Heart right ventricle (tissue), 16 donors: ENCODE measurements at places on chromosomes 12 and 14. TPM values are rescaled to one million over a fixed set of nuclear protein-coding genes. Genes with fewer than 3 reads are reported as not detected.

Gene SUPT16H
- 30.3 TPM for polyA plus RNA-seq

Gene CNTN1
- 0.07 TPM for polyA plus RNA-seq

Gene KCNK10
- not detected for polyA plus RNA-seq

Gene TMEM233
- 0.36 TPM for polyA plus RNA-seq

- H3K27me3 ChIP-seq: peaks cover 3% of the 10 kb centered on the region
- no peak overlapping the region for H3K4me3 ChIP-seq
- H3K4me1 ChIP-seq: no peaks in the 10 kb centered on the region
- DNase-seq: no peak
- peak overlapping the region; percentile 54 for H3K27ac ChIP-seq
Observed at GRCh38 chr12:80702889-80703805, 4.3 kb upstream of the MYF6 start.

DNA sequence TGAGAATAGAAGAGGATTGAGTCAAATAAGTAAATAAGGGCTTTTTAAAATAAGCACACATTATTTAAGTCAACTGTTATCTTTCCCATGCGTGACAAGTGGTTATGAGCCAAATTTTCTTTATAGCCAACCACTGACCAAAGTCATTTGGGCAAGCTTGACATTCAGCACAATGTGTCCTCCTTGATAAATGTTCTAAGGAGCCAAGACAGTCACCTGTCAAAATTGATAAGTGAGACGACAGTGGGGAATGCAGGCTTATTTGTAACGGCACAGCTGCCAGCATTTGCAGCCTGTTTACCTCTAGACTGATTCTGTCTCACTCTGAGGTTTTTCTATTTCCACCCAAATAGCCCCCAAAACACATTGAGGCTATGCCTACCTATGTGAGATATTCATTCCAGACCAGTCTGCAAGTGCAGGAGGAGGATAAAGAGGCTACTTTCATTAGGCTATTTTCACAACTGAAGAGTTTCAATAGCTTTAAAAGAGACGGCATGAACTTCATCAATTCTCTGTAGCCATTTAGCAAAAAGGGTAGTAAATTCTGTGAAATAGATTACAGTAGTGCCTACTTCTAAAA, 339.5 kb downstream of the PDZRN4 start:
- DNase-seq: no peak
- no peak overlapping the region for H3K27ac ChIP-seq
- no peaks in the 10 kb centered on the region for H3K36me3 ChIP-seq

DNA sequence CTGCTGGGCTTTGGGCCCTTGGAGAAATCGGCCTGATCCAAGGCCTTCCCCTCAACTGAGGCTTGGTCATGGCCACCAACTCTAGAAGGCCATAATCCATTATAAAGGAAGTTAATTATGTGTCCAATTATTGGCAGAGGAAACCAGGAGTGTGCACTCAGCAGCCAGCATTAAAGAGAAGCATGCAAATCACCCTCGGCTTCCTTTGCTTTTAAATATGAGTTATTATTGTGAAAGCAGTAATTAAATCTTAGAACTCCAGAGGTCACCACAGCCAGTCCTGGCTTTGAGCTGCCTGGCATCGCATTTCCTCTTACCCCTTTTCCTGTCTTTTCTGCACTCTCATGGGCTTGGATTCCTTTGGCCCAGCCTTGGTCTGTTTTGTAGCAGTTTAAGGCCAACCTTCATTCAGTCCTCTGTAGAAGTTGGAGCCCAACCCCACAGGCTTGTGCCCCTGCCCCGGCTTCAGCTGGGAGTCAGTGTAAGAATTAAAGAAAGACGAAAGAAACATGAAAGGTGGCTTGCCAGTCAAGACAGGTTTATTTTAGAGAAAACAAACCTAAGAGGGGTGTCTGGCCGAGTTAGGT, 14.7 kb upstream of the KRT86 start:
- H3K4me3 ChIP-seq: no peak overlapping the region
- H3K36me3 ChIP-seq: no peaks in the 10 kb centered on the region
- peaks cover 87% of the 10 kb centered on the region for H3K27me3 ChIP-seq
- H3K4me1 ChIP-seq: peaks cover 8% of the 10 kb centered on the region
- no peak for DNase-seq
- H3K27ac ChIP-seq: no peak overlapping the region

- H3K27ac ChIP-seq: no peak overlapping the region
- DNase-seq: no peak
- no peak overlapping the region for H3K4me3 ChIP-seq
- no peaks in the 10 kb centered on the region for H3K27me3 ChIP-seq
Observed at GRCh38 chr12:51771008-51771407, 77.5 kb downstream of the FIGNL2 start.

GRCh38 chr14:74038020-74038859, 19.1 kb downstream of the BBOF1 start:
- no peaks in the 10 kb centered on the region for H3K4me1 ChIP-seq
- no peaks in the 10 kb centered on the region for H3K36me3 ChIP-seq
- no peaks in the 10 kb centered on the region for H3K27me3 ChIP-seq
- no peak for DNase-seq
- no peak overlapping the region for H3K27ac ChIP-seq
- H3K4me3 ChIP-seq: no peak overlapping the region

GRCh38 chr14:79098324-79098723, 928.2 kb downstream of the NRXN3 start:
- no peak overlapping the region for H3K4me3 ChIP-seq
- no peak overlapping the region for H3K27ac ChIP-seq
- no peaks in the 10 kb centered on the region for H3K4me1 ChIP-seq
- DNase-seq: no peak

DNA sequence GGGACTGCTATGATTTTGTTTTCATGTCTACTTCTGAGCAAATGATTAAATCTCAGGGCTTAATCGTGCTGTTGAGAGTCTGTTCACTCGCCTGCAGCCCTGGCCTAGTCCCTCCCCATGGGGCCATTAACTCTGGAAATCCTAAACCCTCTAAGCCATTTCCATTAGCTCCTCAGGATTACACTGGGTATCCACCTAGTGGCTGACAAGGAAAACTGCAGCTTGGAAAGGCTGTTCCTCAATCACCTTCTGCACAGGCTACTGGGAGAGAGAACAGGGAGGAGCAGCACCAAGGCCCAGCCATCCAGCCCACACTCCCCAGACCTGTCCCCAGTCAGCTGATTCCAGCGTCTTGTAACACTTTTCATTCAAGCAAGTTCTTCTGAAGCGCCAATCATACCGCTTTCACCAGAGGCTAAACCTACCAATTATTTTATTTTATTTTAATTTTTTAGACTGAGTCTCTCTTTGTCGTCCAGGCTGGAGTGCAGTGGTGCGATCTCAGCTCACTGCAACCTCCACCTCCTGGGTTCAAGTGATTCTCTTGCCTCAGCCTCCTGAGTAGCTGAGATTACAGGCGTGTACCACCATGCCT, 48.7 kb downstream of the NEUROD4 start:
- no peaks in the 10 kb centered on the region for H3K36me3 ChIP-seq
- H3K4me1 ChIP-seq: no peaks in the 10 kb centered on the region
- no peak overlapping the region for H3K4me3 ChIP-seq
- DNase-seq: no peak
- no peak overlapping the region for H3K27ac ChIP-seq

GRCh38 chr12:612293-612692, 51.0 kb downstream of the NINJ2 start:
- H3K27ac ChIP-seq: no peak overlapping the region
- H3K36me3 ChIP-seq: no peaks in the 10 kb centered on the region
- no peak overlapping the region for H3K4me3 ChIP-seq
- no peak for DNase-seq
